Esophagus muscularis mucosa (tissue), 4 donors: ENCODE measurements at places on chromosomes 16 and 17. TPM values are rescaled to one million over a fixed set of nuclear protein-coding genes. Genes with fewer than 3 reads are reported as not detected.

The PRR35 gene
- not detected for total RNA-seq

- DNase-seq: no peak
These were observed 8.5 kb upstream of the WNT9B start for GRCh38 chr17:46842835-46843234.

GRCh38 chr17:3834811-3835210 is 11.2 kb downstream of the NCBP3 start:
- no peak for DNase-seq

DNA sequence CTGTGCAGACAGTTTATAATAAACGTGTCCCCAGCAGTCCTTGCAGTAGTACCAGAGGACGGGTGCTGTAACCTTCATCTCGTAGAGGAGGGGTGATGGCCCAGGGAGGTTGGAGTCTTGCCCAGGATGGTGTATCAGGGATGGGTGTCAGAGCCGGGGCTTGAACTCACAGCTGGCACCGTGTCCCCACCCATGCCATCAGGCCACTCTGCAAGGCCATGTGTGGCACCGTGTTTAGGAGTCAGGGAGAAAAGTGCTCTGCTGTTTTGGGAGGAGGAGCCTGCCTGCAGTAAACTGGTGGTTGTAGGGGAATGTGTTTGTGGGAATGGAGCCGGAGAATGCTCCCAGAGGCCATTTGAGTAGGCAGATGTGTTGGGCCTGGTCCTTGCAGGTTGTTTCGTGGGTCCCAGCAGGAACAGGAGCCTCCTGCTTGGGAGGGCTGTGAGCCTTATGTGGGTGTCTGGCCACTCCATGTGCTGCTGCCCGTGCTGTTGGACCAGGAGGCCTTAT is 1.7 kb downstream of the ADORA2B start:
- DNase-seq: no peak

GRCh38 chr17:1608676-1609075 is 20.0 kb downstream of the SLC43A2 start:
- no peak for DNase-seq
